Right kidney (tissue), 9 donors: ENCODE measurements at places on chromosomes 11 and 22.

- DNase-seq, result peak; percentile 90
Observed at GRCh38 chr11:78079232-78080083, at the start of gene NDUFC2. Gene NDUFC2 (minus strand): TSS chr11:78079862. CDS start chr11:78079744, 118 bp downstream.

DNA sequence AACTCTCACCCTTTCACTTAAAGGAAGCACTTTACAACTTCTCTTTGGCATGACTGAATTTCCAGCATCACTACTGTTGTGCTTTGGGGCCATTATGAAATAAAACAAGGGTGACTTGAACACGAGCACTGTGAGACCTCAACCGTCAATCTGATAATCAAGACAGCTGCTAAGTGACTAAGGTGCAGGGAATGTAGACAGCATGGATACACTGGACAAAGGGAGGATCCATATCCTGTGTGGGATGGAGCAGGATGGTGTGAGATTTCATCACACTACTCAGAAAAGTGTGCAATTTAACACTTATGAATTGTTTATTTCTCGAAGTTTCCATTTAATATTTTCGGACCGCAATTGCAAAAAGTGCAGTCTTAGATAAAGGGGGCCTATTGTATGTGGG is 16.1 kb upstream of the EXPH5 start:
- no peak for DNase-seq

DNA sequence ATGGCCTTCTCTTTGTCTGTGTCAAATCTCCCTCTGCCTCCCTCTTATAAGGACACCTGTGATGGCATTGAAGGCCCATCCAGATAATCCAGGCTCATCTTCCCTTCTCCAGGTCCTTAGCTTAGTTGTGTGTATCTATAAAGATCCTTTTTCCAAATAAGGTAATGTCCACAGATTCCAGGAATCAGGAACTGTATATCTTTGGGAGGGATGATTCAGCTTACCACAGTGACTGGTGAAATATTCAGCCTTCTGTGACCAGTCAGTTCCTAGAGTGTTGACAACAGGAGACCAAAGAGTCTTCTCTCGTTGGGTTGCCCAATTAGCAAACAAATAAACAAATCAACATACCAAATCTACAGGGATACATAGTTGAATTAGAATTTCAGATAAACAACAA is 175.8 kb downstream of the MPPED1 start:
- no peak for DNase-seq

GRCh38 chr11:119100994-119101758 is 477 bp downstream of the DPAGT1 start:
- no peak for DNase-seq
